ENCODE measurements at places on chromosomes 3 and 15.

DNA sequence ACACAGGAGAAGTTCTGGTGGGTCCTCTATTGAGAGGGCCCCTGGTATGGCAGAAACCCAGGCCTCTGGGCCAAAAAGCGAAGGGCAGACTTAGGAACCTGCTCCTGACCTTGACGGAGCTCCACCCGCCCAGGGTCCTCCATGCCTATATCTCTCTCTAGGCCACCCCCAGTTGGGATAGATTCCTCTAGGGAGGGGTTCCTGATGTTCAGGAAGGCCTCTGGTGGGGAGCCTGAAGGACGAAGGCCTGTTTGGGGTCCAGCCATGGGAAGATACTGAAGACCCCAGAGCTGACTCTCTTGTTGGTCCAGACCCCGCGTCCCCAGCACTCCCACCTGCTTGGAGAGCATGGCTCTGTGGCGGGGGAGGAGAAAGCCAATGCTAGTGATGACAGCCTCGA lies 104.2 kb downstream of the CORO2B start:
- DNase-seq = no peak

DNA sequence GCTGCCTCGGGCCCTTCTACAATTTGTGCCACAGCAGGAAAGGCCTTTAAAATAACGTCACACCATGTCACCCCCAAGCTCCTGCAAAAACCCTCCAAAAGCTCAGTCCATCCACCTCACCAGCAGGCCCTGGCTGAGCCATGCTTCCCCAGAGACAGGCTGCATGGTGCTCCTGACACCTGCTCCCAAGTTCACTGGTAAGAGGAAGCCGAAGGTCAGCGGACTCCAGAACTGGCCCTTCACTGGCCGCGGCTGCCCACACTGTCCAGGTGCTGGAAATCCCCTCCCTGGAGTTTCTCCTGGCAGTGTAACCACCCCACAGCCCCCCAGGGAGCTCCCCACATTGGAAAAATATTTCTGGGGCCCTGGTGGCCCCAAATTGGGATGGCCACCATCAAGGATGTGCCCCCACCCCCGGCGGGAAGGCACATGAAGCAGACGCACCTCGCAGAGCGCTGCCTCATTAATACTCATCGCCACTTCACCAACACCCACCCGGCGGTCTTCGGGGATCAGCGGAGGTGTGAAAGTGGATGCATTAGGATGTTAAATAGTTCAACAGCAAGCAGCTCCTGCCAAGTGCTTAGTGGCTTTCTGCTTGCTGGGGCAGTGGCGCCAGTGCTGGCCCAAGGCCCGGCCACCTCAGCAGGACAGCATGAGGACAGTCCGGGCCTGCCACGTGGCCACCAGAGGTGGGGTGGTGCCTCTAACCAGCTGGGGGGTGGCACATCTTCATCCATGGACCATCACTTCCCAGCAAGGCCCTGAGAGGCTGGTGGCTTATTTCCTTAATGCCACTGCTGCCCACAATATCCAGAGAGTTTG lies 146.1 kb upstream of the IQSEC1 start:
- no peak for DNase-seq

DNA sequence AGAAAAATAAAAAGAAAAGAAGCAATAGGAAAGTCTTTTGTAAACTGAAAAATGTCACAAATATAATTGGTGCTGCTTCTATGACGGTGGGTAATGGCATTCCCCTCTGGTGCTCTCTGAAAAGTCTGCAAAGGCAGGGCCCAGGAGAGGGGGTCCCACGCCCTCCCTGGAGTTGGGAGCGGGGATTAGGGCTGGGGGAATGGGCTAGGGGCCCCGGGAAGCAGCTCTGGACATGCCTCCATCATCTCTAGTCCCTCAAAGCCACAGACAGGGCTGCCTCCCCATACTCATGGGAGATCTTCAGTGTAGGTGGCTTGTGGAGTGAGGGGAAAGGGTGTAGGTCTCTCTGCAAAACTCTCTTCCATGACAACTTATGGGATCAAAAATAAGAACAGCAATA lies 7.8 kb upstream of the RHCG start:
- no peak for DNase-seq

- DNase-seq = no peak
These were observed 64.3 kb downstream of the CASR start for GRCh38 chr3:122247825-122248185.

GRCh38 chr15:91927585-91927984 lies 74.1 kb downstream of the SLCO3A1 start:
- DNase-seq = no peak

- DNase-seq = no peak
These were observed 163.2 kb downstream of the STT3B start for GRCh38 chr3:31696009-31696297.

- no peak for DNase-seq
These were observed 127.0 kb upstream of the ICE2 start for GRCh38 chr15:60605879-60606307.

DNA sequence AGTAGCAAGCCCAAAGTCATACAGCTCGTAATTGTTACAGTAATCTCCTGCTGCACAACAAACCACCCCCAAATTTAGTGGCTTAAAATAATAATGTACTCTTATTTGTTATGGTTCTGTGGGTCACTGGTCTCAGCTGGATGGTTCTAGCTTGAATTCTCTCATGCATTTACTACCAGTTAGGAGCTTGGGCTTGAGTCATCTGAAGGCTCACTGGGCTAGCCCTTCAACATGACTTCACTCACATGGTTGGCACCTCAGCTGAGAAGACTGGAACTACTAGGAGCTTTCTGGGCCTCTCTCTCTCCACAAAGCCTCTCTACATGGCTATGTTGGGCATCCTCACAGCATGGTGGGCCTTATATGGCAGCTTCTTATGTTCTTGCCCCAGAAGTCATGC lies 12.5 kb downstream of the PCOLCE2 start:
- no peak for DNase-seq

- DNase-seq = no peak
These were observed 117.7 kb downstream of the GOLIM4 start for GRCh38 chr3:167978071-167978470.

GRCh38 chr15:34179234-34179633 lies 30.7 kb downstream of the KATNBL1 start:
- no peak for DNase-seq

GRCh38 chr15:39363761-39364586 lies 216.9 kb upstream of the THBS1 start:
- DNase-seq = no peak

DNA sequence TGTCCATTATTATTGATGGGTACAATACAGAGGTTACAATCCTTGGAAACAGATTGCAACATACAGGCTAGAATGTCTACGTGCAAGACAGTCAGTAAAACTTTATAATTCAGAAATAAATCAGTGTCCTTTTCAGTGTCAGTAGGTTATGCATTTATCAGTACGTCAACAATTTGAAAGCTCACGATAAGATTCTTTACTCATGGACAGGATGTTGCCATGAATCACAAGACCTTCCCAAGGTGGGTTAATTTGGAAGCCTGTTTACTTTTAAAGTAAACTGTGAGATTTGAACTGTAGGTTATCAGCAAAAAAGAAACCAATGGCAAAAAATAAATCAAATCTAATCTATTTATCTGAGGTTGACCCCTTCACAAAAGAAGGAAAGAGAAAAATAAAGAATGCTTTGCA lies 243.9 kb upstream of the AGTR1 start:
- no peak for DNase-seq
